ENCODE measurements at places on chromosomes 7 and 10. TPM values are rescaled to one million over a fixed set of nuclear protein-coding genes. Genes with fewer than 3 reads are reported as not detected.

The C10orf90 gene
- total RNA-seq, result not detected

- DNase-seq, result no peak
These were observed 64.8 kb downstream of the AKR1B1 start for GRCh38 chr7:134394056-134394455.

DNA sequence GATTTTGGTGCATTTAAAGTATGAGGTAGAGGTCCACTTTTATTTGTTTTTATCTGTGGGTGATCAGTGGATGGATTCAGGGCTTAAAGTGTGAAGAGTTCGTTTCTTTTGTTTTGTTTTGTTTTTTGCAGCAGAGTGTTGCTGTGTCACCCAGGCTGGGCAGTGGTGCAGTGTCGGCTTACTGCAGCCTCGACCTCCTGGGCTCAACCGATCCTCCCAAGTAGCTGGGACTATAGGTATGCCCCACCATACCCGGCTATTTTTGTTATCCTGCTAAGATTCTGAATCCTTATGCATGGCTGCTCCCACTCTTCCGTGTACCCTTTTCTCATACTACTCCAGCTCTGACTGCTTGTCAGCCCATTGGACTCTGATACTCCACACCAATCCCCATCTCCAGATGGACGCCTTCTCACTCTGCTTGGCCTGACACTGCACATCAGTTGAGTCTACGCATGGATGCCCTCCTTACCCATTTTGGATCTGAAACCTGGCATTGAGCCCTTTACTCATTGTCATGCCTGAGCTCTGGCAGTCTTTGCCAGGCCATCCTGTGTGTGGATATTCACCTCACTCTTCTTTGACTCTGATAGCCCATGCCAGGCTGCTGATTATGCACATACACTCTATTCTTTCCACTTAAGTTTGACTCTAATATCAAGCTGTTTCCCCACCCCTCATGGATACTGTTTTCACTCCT, 119.5 kb downstream of the CCSER2 start:
- peak; percentile 33 for DNase-seq

DNA sequence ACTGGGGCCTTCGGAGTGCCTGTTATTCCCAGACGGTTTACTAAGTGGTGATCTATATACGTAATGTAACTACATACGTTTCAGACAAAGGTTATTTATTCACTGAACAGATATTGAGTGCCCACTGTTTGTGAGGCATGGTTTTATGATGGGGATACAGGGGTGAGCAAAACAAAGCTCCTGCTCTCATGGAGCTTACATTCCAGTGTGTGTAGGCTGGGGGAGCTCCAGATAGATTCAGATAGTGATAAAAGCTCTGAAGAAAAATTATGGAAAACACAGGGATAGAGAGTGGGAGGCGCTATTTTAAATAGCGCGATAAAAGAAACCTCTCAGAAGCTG, 466 bp upstream of the DNAJB12 start:
- DNase-seq, result no peak

The NXPH1 gene
- 0.11 TPM for total RNA-seq

- no peak for DNase-seq
These were observed 47.7 kb upstream of the LYZL1 start for GRCh38 chr10:29240986-29241660.

The AOAH gene
- 0.39 TPM for total RNA-seq

DNA sequence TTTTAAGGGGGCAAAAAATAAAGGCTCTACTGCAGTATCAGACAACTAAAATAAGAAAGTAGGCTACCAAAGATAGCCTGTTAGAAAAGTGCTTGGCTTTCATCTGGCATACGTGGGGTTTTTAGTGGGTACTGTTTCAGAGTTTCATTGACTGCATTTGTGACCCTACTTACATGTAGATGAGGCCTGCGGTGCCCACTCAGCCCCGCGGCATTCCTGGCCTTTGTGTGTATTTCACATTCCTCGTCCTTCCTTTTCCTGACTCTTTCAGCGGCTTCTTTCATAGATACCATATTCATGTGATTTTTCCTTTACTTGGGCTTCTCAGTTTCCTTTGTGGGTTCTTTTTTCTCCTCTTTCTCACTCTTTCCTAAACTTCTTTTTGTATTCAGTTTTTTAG, 50.7 kb downstream of the UBE3C start:
- DNase-seq, result peak; percentile 54

The IRF5 gene
- total RNA-seq, result 0.74 TPM

The CALN1 gene
- total RNA-seq, result 3.3 TPM
